ENCODE measurements at places on chromosomes 12 and 14. TPM values are rescaled to one million over a fixed set of nuclear protein-coding genes. Genes with fewer than 3 reads are reported as not detected.

- no peak for DNase-seq
Observed at GRCh38 chr12:49648712-49649003, 25.3 kb downstream of the PRPF40B start.

DNA sequence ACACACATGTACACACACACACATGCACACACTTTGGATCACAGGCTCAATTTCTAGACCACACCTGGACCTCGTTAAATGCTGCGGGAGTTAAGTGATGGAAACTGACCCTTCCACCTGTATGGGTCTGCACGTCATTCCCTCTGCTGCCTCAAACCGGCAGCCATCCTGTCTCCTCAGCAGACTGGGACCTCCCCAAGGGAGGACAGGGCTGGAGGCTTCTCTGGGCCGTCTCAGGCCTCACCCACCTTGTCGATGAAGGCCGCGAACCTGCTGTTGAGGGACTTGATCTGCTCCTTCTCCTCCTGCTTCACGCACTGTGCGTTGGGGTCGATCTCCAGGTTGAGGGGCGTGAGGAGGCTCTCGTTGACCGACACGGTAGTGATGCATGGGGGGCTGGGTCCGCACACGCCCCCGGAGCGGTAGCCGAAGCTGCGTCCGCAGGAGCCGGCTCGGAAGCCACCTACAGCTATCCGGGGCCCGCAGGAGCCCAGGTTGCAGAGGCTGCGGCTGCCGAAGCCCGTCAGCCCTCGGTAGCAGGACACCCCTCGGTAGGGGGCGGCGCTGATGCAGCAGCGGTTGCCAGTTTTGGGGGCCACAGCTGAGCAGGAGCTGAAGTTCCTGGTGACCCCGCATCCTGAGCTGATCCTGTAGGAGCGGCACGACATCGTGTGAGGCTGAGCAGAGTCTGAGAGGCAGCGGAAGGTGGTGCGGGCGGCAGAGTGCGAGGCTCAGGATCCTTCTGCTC lies at the start of gene KRT85:
Gene KRT85, minus strand, starts transcription at position 744 of the 748 bp plus-strand sequence. Its CDS starts 76 bp downstream, at position 668.
- DNase-seq, result no peak

- DNase-seq, result no peak
Observed at GRCh38 chr12:124098887-124099286, 125.9 kb downstream of the ZNF664 start.

- no peak for DNase-seq
Observed at GRCh38 chr14:65439117-65439516, 26.6 kb downstream of the FUT8 start.

DNA sequence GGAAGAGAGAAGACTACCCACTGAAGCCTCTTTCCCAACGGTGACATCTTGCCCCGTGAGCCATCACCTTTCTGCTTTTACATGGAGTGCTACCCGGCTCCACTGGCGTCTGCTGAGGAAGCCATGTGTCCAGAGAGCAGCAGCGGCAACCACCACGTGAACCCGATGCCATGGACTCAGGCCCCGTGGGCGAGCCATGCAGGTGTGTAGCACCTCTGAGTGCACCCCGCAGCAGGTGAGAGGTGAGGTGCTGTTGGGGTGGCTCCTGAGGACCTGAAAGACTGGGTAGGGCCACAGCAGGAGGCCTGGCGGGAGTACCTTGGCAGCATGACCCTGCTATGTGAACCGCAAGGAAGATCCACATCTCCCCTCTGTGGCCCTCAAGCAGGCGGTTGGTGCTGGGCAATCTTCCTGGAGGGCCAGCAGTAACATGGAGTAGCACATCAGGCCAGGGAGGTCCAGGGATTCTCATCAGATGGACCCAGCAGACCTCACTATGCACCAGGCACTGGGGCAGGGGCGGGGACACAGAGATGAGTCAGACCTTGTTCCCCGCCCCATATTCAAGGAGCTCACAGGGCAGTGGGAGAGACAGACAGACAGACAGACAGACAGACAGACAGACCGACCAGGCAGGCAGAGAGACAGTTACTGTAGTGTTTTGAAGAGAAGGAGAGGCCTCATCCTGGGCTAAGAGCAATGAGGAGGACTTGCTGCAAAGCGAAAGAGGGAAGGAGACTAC lies 129.6 kb downstream of the PAPOLA start:
- DNase-seq, result no peak

Gene DEGS2
- total RNA-seq, result 0.53 TPM

GRCh38 chr14:104632781-104633180 lies 28.2 kb upstream of the TMEM179 start:
- DNase-seq, result no peak

GRCh38 chr14:57464008-57464730 lies 29.5 kb downstream of the CCDC198 start:
- no peak for DNase-seq

Gene SMOC1
- 1.1 TPM for total RNA-seq

Gene PRH2
- total RNA-seq, result not detected

DNA sequence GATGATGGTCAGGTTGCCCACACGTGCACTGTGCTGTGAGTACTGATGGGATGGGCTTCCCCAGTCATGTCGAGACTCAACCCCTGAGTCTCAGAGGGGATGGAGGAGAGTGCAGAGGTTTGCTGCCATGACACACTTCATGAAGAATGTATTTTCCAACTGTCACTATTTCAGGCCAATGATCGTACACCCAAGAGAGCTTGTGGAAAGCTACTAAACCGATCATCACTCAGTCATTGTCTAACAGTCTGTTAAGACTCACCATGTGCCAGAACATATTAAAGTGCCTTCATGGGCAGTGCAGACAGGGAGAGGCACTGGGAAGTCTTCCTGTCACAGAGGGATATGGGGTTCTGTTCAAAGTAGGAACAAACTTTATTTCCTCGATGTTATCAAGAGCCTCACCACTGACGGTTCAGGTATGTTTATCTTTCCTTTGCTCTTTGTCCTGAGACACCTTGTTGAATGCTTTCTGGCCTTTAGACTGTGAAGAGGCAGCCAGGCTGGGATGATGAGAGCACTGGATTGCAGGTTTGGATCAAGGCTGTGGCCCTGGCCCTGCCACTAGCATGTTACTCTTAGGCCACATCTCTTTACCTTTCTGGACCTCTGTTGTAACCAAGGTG lies 41.6 kb upstream of the NTF3 start:
- DNase-seq, result no peak

Gene OVCH1
- 0.25 TPM for total RNA-seq

- DNase-seq, result no peak
Observed at GRCh38 chr12:25617991-25618390, 64.9 kb upstream of the LMNTD1 start.

DNA sequence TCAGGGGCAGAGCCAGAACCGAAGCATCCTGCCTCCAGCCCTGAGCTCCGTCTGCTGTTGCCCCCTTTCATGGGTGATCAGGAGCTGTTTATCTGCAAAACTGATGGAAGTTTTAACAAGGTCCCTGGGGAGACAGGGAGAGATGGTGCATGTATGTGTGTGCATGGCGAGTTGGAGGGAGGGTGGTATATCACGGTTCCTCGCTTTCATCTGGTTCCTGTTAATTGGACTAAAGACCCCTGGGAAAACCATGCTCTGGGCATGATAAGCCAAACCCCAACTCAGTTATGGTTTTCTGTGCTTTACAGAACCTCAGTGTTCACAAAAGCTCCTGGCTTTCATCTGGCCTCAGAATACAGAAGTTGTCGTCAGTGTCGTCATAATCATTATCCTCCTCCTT lies 133.6 kb downstream of the KSR2 start:
- DNase-seq, result no peak

Gene NGB
- 0.33 TPM for total RNA-seq
